Subcutaneous adipose tissue (tissue), 4 donors: ENCODE measurements at places on chromosomes 11 and 22. TPM values are rescaled to one million over a fixed set of nuclear protein-coding genes. Genes with fewer than 3 reads are reported as not detected.

Gene THY1
- total RNA-seq: 11.3 TPM

Gene LRRC32
- 93.6 TPM for total RNA-seq

Gene RRP8
- total RNA-seq: 15.4 TPM

Gene MUC5AC
- total RNA-seq: not detected
